Breast epithelium (tissue), 4 donors: ENCODE measurements at places on chromosomes 3 and 15. TPM values are rescaled to one million over a fixed set of nuclear protein-coding genes. Genes with fewer than 3 reads are reported as not detected.
A peak's percentile ranks its signal among the peaks of the same experiment; 100 is the strongest.

GRCh38 chr15:38745626-38746025 lies 181.0 kb upstream of the RASGRP1 start:
- no peaks in the 10 kb centered on the region for H3K27me3 ChIP-seq
- DNase-seq, result no peak

Gene CHRD
- 12.1 TPM for total RNA-seq

GRCh38 chr3:129973853-129974563 lies 512 bp upstream of the TRH start:
- no peaks in the 10 kb centered on the region for H3K36me3 ChIP-seq
- no peak overlapping the region for H3K27ac ChIP-seq
- no peaks in the 10 kb centered on the region for H3K4me1 ChIP-seq
- no peak for DNase-seq

Gene GOLGA8S
- 0.44 TPM for total RNA-seq

Gene GABRR3
- total RNA-seq, result not detected

Gene PATL2
- 2.2 TPM for total RNA-seq

- H3K4me1 ChIP-seq, result peaks cover 9% of the 10 kb centered on the region
- H3K36me3 ChIP-seq, result no peaks in the 10 kb centered on the region
- DNase-seq, result peak; percentile 12
- no peaks in the 10 kb centered on the region for H3K27me3 ChIP-seq
- H3K27ac ChIP-seq, result peak overlapping the region; percentile 85
Observed at GRCh38 chr3:52433996-52434479, 10.9 kb downstream of the SEMA3G start.

Gene PARP15
- 5.4 TPM for total RNA-seq

- no peaks in the 10 kb centered on the region for H3K27me3 ChIP-seq
- H3K27ac ChIP-seq, result no peak overlapping the region
- no peaks in the 10 kb centered on the region for H3K36me3 ChIP-seq
- no peak for DNase-seq
Observed at GRCh38 chr3:154137036-154137435, 15.8 kb downstream of the ARHGEF26 start.

- H3K27ac ChIP-seq, result no peak overlapping the region
- H3K4me1 ChIP-seq, result no peaks in the 10 kb centered on the region
- H3K36me3 ChIP-seq, result no peaks in the 10 kb centered on the region
Observed at GRCh38 chr15:94079968-94080367, 151.4 kb upstream of the MCTP2 start.

GRCh38 chr15:81492969-81493645 lies 119.1 kb upstream of the TMC3 start:
- H3K27me3 ChIP-seq, result no peaks in the 10 kb centered on the region
- H3K27ac ChIP-seq, result no peak overlapping the region
- DNase-seq, result no peak
- no peaks in the 10 kb centered on the region for H3K36me3 ChIP-seq
- no peaks in the 10 kb centered on the region for H3K4me1 ChIP-seq

Gene PFKFB4
- 5.2 TPM for total RNA-seq

Gene SNX22
- total RNA-seq, result 1.5 TPM

Gene CFAP91
- total RNA-seq, result 25.2 TPM

- no peak overlapping the region for H3K27ac ChIP-seq
- no peaks in the 10 kb centered on the region for H3K36me3 ChIP-seq
- H3K4me3 ChIP-seq, result no peak overlapping the region
- H3K27me3 ChIP-seq, result no peaks in the 10 kb centered on the region
- DNase-seq, result peak; percentile 22
Observed at GRCh38 chr3:195032955-195033354, 238.0 kb downstream of the XXYLT1 start.

- no peaks in the 10 kb centered on the region for H3K27me3 ChIP-seq
- H3K36me3 ChIP-seq, result no peaks in the 10 kb centered on the region
- H3K4me3 ChIP-seq, result no peak overlapping the region
- no peak overlapping the region for H3K27ac ChIP-seq
- DNase-seq, result no peak
Observed at GRCh38 chr3:109089265-109089664, 28.7 kb downstream of the MORC1 start.

Gene ARPP21
- 0.16 TPM for total RNA-seq

- no peaks in the 10 kb centered on the region for H3K4me1 ChIP-seq
- no peaks in the 10 kb centered on the region for H3K36me3 ChIP-seq
- no peak overlapping the region for H3K27ac ChIP-seq
- DNase-seq, result no peak
Observed at GRCh38 chr3:71551311-71551919, 32.1 kb downstream of the FOXP1 start.

Gene MESP2
- total RNA-seq, result 0.64 TPM

Gene PLSCR2
- total RNA-seq, result 2.0 TPM

GRCh38 chr15:41809121-41809520 lies 18.8 kb upstream of the JMJD7 start:
- peaks cover 12% of the 10 kb centered on the region for H3K36me3 ChIP-seq
- no peak overlapping the region for H3K27ac ChIP-seq
- no peak for DNase-seq
- H3K27me3 ChIP-seq, result no peaks in the 10 kb centered on the region

DNA sequence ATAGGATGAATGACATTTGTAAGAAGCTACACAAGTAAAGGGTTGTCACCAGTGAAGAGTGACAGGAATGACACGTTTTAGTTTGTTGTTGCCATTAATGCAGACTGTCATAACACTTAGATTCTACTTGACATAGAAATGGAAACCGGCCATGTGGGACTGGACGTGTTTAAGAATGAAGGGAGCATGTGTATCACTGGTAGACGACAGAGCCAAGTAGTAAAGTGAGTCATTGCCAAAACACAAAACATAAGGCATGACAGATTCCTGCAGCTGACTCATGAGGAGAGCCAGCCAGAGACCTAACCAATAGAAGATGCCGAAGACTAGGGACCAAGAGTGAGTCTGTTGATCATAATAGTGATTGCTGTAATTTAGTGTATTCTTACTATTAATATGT lies 106.2 kb upstream of the PLAAT1 start:
- no peaks in the 10 kb centered on the region for H3K4me1 ChIP-seq
- H3K36me3 ChIP-seq, result no peaks in the 10 kb centered on the region
- no peak overlapping the region for H3K4me3 ChIP-seq
- H3K27me3 ChIP-seq, result no peaks in the 10 kb centered on the region

Gene TRIM71
- not detected for total RNA-seq

Gene C3orf85
- total RNA-seq, result not detected

- H3K27me3 ChIP-seq, result no peaks in the 10 kb centered on the region
- no peaks in the 10 kb centered on the region for H3K36me3 ChIP-seq
- no peak for DNase-seq
- H3K27ac ChIP-seq, result peak overlapping the region; percentile 80
Observed at GRCh38 chr15:67043939-67044771, 21.2 kb upstream of the SMAD3 start.

Gene ALDH1A3
- 207 TPM for total RNA-seq

DNA sequence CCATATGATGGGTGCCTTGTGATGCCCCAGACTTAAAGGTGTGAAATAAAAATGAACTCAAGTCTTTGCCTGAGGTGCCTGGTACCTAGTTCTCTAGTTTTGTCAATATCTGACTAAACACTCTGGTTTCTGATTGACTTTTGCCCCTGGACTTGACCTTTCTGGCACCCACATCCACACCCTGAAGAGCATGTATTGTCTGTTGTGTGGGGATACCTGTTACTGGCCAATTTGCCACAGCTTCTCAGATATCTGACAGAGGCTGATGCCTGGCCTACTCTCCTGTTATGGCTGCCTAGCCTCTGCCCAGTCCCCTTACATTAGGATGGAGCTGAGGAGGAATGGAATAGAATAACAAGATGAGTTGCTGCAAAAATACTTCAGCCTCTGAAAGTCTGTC lies 3.6 kb downstream of the ZBTB38 start:
- no peak overlapping the region for H3K4me3 ChIP-seq
- H3K36me3 ChIP-seq, result no peaks in the 10 kb centered on the region
- peaks cover 14% of the 10 kb centered on the region for H3K4me1 ChIP-seq
- H3K27me3 ChIP-seq, result no peaks in the 10 kb centered on the region
- H3K27ac ChIP-seq, result no peak overlapping the region

GRCh38 chr15:60777558-60777957 lies 298.6 kb upstream of the ICE2 start:
- DNase-seq, result no peak
- no peak overlapping the region for H3K27ac ChIP-seq
- no peaks in the 10 kb centered on the region for H3K27me3 ChIP-seq
- no peaks in the 10 kb centered on the region for H3K4me1 ChIP-seq

DNA sequence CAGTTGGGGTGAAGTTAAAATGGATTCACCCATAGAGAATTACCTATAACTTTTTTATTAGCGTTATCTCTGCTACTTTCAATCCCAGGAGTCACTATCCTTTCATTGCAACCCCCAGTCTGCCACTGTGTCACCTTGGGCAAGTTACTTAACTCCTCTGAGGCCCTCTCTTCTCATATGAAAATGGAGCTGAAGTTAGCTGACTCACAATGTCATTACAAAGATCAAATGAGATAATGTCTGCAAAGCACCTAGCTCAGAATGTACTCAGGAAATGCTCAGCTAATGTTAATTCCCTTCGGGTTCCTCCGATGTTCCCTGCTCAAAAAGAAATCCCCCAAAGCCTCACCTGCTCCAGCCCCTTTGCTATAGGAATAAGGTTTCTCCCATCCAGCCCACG lies 50.0 kb downstream of the TRIM42 start:
- no peaks in the 10 kb centered on the region for H3K36me3 ChIP-seq
- DNase-seq, result no peak
- no peak overlapping the region for H3K4me3 ChIP-seq
- H3K4me1 ChIP-seq, result no peaks in the 10 kb centered on the region
- no peak overlapping the region for H3K27ac ChIP-seq
- H3K27me3 ChIP-seq, result no peaks in the 10 kb centered on the region

Gene ARPIN
- 22.3 TPM for total RNA-seq

Gene ANP32A
- 57.0 TPM for total RNA-seq

DNA sequence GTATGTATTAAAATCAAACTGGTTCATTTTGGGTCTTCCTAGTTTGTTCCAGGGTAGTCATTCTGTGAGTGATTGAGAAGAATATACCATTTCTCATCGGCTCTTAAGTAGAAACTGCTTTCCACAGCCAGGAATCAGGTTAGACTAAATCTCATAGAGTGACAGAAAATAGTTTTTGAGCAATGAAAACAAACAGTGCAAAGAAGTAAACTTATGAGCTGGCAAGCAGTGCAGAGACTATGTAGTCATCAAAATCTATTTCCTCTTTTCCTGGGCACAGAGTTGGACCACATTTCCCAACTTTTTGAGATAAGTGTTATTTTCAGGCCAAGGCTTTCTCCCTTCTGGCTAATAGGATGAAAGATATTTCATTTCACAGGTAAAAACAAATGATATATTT lies 66.5 kb downstream of the UBE3A start:
- no peak overlapping the region for H3K27ac ChIP-seq
- DNase-seq, result no peak
- peaks cover 3% of the 10 kb centered on the region for H3K36me3 ChIP-seq
- no peaks in the 10 kb centered on the region for H3K4me1 ChIP-seq
- no peak overlapping the region for H3K4me3 ChIP-seq

Gene ACAD9
- total RNA-seq, result 33.3 TPM

- H3K4me1 ChIP-seq, result no peaks in the 10 kb centered on the region
- H3K4me3 ChIP-seq, result no peak overlapping the region
- no peaks in the 10 kb centered on the region for H3K27me3 ChIP-seq
- no peak for DNase-seq
- H3K27ac ChIP-seq, result no peak overlapping the region
- H3K36me3 ChIP-seq, result no peaks in the 10 kb centered on the region
Observed at GRCh38 chr3:155350571-155350970, 57.1 kb upstream of the STRIT1 start.

DNA sequence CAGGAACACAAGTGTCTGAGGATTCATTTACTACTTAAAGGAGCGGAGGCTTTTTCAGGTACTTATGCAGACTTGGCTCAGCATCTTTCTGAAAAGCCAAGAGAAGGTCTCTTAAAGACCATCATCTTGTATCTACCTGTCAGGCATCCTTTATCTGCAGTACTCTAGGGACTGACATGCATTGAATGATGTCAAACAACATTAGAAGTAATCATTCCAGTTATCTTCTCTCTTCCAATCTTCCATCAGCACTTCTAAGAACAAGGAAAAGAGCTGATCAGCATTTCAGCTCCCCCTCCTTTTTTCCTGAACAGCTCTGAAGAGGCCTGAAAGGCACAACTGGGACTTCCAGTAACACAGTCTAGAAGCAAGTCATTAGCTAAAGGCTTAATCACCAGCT lies 214.8 kb downstream of the KCNH8 start:
- H3K27me3 ChIP-seq, result no peaks in the 10 kb centered on the region
- H3K4me1 ChIP-seq, result no peaks in the 10 kb centered on the region
- H3K27ac ChIP-seq, result no peak overlapping the region
- DNase-seq, result no peak
- no peak overlapping the region for H3K4me3 ChIP-seq

GRCh38 chr3:100023150-100023549 lies 91.2 kb downstream of the FILIP1L start:
- no peaks in the 10 kb centered on the region for H3K4me1 ChIP-seq
- no peak for DNase-seq
- H3K36me3 ChIP-seq, result no peaks in the 10 kb centered on the region
- no peaks in the 10 kb centered on the region for H3K27me3 ChIP-seq
- peak overlapping the region; percentile 69 for H3K27ac ChIP-seq
- H3K4me3 ChIP-seq, result no peak overlapping the region

DNA sequence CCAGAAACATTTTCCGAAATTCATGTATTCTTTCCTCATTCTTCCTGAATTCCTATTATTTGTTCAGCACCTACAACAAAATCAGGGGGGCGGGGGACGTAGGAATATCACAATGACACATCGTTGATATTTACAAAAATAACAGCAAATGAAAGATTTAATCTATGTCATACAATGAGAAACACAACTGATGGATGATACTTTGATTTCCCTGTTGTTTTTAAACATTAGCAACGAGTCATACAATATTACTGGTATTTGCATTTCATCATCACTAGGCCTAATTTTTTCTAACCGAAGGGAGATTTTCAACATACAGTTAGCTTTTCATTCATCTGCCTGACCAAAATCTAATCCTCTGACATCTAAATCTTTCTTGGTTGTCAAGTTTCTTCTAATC lies 45.3 kb upstream of the INO80 start:
- H3K4me3 ChIP-seq, result no peak overlapping the region
- H3K4me1 ChIP-seq, result no peaks in the 10 kb centered on the region
- no peaks in the 10 kb centered on the region for H3K36me3 ChIP-seq
- DNase-seq, result no peak
- no peaks in the 10 kb centered on the region for H3K27me3 ChIP-seq
- no peak overlapping the region for H3K27ac ChIP-seq

DNA sequence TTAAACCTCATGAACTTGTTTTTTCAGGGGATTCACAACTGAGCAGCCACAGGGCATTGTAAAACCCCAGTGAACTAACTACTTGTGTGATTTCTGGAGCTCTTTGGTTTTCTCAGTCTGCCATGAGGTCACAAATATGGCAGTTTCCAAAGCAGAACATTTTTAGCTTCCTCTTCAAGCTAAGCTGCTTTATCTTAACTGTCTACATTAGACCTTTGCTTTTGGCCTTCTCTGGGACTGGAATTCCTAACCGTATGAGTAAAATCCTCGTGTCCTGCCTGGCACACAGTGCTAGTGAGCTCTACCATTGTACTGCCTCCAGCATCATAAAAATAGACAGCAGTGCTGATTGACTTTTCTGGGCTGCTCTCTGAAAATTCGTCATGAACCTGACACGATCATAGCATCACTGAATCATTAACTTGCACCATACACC lies 22.1 kb downstream of the CDIN1 start:
- H3K4me3 ChIP-seq, result no peak overlapping the region
- no peaks in the 10 kb centered on the region for H3K27me3 ChIP-seq
- H3K36me3 ChIP-seq, result no peaks in the 10 kb centered on the region
- no peak for DNase-seq

Gene MME
- total RNA-seq, result 155 TPM
